Foreskin fibroblast (primary cell): ENCODE measurements at places on chromosomes 4 and X.
A peak's percentile ranks its signal among the peaks of the same experiment; 100 is the strongest.

DNA sequence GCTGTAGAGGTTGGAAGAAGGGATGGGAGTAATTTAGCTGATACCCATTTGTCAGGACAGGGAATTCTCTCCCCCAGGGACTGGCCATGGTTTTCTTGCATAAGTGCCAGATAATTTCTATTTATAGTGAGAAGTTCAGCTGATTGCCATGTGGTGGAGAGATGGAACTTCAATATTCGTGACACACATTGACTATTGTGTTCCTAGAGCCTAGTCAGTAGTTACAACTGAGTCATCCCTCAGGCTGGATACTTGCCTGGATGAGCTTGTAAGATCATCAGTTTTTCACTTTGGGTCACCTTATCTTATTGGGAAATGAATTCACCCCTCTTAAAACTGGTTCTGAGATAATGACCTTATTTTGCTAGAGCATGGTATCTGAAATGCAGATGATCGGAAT, 32.2 kb downstream of the CFAP299 start:
- peak; percentile 29 for DNase-seq

DNA sequence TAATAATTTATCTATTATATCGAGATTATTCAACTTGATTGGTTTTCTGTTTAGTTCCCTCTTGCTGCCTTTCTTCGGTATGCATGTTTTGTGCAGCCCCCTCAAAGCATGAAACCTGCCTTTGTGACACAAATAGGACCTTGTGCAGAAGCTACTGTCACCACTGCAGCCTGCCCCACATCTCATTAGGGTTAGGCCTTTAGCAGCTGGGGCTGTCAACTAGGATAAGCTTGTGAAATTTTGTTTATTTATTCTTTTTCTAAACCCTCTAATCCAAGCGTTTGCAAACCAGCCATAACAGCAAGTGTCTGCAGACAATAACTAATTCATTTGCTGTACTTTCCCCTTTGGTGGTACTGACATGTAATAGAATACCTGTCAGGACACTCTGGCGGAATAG, 258.9 kb downstream of the RCHY1 start:
- DNase-seq: no peak

DNA sequence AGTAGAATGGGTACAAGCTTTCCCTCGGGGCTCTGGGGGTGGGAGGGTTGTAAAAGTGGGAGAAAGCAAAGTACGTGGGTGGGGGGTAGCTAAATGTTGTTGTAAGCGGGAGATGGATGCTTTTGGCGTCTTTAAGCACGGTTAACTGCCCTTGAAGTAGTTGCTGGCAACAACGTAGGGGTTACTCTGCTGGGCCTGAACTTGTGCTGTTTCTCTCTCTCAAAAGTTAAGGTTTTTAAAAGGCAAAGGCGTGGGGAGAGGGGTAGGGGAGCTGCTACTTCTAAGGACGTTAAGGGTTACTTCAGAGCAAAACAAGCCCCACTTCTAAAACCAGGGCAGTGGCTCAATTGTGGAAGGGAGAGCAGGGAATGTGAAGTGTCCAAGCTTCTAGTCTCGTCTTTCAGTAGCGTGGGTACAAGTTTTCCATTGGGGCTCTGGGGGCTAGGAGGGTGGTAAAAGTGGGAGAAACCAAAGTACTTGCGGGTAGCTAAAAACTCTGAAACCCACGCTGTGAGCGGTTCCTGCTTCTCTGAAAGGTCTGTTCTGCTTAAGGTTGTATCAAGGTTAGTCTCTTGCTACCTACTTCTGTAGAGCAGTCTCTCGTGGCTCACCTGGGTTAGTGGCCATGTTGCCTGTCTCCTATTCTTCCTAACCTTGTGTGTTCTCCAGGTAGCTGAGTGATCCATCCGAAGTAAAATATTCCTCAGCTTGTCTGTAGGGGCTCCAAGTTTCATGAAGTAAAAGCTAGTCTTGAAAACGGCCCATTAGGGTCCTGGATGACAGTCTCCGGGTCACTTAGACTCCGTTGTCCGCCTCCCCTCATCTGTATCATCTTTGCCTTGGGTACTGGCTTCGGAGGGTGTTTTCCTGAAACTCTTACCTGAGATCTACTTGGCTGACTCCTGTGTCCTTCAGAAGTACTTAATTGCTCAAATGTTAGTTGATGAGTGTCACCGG, 1.7 kb upstream of the WDR1 start:
- DNase-seq: no peak

DNA sequence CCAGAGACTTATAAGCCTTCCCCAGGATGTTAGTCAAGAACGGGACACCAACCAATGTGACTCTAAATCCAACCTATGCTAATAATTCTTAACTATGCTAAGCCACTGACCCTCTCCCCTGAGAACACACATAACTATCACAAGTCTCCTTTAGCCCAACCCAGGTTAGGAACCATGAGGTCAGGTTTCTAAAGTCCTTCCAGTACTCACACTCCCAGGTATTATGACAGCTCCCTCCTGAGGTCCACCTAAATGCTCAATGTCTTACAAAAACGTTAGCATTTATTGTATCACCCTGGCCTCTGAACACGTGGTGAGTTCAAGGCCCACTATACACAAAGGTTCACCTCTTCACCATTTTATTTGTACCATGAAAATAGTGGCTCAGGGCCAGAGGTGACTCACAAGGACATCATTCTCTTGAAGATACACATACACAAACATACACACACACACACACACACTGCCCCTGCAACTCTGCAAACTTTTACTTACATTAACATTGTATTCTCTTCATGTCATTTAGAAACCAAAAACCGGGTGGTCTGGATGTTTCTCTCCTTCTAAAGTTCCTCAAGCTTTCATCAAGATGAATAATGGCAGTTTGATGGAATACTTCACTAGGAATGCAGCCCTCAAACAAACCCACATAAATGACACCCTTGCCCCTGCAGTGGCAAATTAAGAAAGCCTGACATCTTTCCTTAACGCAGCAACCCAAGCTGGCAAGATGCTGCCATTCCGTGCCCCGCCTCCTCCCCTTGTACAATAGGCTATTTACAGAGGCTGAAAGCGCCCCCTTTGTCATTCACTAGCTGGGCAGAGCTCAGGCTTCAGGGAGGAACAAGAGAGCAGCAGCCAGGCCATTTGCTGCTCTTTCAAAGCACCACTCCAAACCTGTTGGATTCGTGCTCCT, 17.7 kb downstream of the ACSL1 start:
- DNase-seq: peak; percentile 89

DNA sequence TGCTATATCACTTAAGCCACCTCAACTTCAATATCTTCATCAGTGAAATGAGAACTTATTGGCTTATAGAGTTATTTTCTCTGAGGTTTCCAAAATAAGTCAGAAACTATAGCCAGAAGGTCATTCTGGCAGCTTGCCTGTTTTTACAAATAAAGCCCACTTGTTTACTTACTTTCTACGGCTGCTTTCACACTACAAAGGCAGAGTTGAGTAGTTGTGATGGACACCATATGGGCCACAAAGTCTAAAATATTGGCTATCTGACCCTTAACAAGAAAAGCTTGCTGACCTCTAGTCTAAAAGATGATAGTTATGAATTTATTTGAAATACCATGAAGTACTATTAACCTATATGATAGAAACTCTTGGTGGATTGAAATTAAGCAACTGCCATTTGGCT, 67.3 kb upstream of the ATOH1 start:
- DNase-seq: no peak

GRCh38 chr4:54746218-54746617, 88.5 kb downstream of the KIT start:
- peak; percentile 7 for DNase-seq
